ENCODE measurements at places on chromosomes 5 and 9.

GRCh38 chr5:108361771-108362170 is 20.1 kb downstream of the FBXL17 start:
- no peak for DNase-seq

GRCh38 chr9:75880618-75881017 is 9.9 kb upstream of the PCSK5 start:
- no peak for DNase-seq

DNA sequence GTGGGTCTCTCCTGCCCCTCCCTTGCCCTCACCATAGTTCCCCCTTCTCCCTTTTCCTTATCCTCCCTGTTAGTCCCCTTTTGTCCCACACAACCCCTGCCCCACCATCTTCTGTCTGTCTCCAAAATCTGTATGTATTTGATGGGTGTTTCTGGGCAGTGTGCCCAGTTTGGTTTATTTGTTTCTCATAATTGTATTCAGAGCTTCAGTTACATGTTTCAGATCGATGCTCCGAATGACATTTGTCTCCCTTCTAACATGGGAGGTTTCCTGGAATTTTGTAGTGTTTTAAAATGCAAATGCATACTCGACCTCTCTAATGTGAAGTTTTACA is 22.2 kb downstream of the FBXL7 start:
- DNase-seq: no peak

DNA sequence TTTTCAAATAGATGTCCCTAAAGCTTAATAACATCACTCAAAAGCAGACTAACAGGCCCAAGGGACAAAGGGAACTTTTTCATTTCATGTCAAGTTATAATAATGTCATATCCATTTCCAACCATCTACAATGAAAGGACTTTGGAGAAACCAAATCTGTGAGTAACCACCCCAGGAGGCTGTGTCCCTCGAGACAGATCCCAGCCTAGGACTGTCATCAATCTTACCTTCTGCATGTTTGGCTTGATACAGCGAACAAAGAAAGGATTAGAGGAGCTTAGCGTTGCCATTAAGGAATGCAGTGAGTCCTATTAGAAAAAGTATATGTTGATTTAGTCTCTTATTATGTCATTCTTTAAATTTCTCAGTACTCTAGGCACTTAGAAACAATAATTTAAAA is 137.8 kb upstream of the RETREG1 start:
- DNase-seq: no peak

DNA sequence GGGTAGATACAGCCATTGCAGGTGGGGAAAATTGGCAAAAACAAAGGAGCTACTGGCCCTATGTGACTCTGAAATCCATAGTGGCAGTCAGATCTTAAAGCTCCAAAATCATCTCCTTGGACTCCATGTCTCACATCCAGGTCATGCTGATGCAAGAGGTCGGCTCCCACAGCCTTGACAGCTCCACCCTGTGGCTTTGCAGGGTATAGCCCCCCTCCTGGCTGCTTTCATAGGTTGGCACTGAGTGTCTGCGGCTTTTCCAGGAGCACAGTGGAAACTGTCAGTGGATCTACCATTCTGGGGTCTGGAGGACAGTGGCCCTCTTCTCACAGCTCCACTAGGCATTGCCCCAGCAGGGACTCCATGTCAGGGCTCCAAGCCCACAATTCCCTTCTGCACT is 1190.1 kb downstream of the CDH12 start:
- DNase-seq: no peak

- DNase-seq: no peak
Observed at GRCh38 chr9:90095682-90096081, 490.9 kb downstream of the GADD45G start.

GRCh38 chr5:173890195-173890991 is 2.2 kb downstream of the CPEB4 start:
- no peak for DNase-seq

DNA sequence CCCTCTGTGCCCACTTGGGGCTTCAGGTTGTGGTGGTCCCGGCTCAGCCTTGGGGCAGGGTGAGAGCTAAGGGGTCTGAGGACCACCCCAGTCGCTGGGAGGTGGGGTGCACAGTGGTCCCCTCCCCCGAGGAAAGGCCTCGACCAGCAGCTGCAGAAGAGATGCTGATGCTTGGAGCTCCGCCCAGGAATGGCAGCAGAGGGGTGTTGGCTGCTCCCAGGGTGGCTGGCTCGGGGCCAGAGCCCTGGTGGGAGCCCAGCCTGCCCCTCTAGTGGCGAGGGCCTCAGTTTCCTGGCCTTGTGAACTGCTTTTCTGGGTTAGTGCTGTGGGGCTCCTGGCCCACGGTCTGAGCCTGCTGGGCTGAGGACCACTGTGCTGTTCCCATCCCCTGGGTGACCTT is 1.2 kb downstream of the DIPK1B start:
- DNase-seq: no peak

DNA sequence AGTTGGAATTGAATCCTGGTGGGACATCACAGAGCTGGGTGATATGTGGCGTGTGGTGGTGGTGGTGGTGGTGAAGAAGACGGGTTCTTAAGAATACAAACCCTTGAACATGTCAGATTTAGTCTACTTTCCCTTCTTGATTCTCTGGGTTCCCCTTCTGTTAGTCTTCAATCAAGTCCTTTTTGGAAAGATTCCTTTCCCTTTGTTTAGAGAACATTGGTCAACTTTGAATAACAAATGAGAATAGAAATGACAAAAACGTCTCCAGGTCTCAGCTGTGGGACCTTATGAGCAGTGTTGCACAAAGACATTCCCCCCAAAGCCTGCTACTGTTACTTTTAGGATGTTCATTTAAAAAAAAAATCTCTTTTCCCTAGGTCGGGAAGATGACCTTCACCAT is 46.3 kb downstream of the MAP1B start:
- DNase-seq: no peak

GRCh38 chr9:101081641-101082040 is 53.1 kb downstream of the PLPPR1 start:
- DNase-seq: no peak

DNA sequence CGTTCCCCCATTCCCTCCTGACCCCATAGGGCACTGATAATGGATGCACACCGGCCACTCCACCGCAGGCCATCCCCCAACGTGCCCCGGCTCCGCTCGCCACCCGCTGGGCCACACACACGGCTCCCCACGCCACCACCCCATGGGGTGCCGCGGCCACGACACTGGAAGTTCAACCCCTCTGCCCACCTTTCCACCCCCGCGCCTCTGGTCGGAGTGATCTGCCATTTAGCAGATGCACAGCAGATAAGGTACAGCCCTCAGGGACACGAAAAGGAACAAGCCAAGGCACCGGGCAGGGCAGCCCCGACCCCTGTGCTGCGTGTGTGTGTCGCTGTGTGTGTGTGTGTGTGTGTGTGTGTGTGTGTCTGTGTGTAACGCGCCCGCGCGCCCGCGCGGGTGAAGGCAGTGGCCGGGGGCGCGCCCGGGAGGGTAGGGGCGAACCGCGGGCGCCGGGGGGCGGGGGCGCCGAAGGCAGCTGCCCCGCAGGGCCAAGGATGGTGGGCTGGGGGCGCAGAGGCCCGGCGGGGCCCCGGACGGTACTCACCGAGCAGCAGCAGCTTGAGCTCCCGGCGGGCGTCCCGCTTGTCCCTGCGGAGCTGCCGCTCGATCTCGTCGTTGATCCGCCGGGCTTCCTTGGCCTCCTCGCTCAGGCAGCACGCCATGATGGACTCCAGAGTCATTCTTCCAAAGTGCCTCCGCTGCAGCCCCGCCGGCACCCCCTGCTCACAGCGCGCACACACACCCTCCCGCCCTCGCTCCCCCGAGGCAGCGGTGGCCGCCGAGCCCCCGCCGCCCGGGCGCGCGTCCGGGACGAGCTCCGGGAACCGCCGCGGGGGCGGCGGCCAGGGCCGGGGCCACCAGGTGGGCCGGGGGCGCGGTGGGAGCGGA is 813 bp downstream of the GNAQ start:
- DNase-seq: no peak

DNA sequence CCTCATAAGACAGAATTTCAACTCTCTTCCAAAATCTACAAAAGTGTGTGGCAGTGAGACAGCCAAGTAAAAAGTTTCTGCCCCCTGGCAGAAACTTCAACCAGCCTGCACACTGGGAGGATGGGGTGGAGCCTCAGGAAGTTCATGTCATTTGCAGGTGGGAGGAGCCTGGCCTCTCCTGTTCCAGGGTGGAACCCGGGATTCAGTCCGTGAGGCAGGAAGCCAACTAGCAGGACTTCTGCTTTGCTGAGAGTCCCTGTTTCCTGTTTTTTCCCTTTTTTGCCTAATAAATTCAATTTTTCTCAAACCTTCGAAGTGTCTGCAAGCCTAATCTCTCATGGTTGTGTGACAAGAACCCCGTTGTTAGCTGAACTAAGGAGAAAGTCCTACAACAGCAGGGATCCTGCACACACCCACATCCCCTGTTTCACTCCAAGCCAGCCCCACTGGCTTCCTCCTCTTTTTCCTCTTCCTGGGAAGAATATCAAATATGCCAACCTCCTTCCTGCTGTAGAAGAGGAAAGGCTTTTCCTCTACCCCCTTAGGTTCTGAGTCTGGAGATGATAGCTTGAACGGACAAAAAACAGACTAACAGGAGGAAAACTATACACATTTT is 69.3 kb downstream of the ALDH7A1 start:
- DNase-seq: no peak

DNA sequence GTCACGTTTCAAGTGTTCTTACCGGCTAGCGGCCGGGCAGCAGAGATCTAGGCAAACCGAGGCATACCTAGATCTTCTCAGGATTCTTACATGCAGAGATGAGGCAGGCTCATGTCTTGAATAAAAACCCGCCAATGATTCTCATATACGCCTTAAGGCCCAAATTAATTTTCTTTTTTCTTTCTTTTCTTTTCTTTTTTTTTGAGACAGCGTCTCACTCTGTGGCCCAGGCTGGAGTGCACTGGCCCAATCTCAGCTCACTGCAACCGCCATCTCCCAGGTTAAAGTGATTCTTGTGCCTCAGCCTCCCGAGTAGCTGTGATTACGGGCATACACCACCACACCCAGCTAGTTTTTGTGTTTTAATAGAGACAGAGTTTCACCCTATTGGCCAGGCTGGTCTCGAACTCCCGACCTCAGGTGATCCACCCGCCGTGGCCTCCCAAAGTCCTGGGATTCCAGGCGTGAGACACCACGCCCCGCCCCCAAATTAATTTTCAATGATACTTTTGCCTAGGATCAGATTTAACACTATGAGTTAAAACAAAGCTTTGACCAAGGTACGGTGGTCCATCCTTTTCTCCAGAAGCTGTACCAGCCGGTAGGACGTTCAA is 1.5 kb downstream of the C9orf40 start:
- no peak for DNase-seq
